ENCODE measurements at places on chromosomes 2 and 18. TPM values are rescaled to one million over a fixed set of nuclear protein-coding genes. Genes with fewer than 3 reads are reported as not detected.

The AQP12A gene
- total RNA-seq = not detected

The LOXL3 gene
- total RNA-seq = 7.3 TPM

The COQ10B gene
- 28.1 TPM for total RNA-seq

The REL gene
- total RNA-seq = 3.2 TPM

The LIPG gene
- 5.6 TPM for total RNA-seq

The QPCT gene
- 9.0 TPM for total RNA-seq

The EVA1A gene
- 7.3 TPM for total RNA-seq

The ANO7 gene
- total RNA-seq = 0.70 TPM

The KIAA2012 gene
- total RNA-seq = not detected

Measured in pericardium fibroblast (primary cell).